ENCODE measurements at places on chromosomes 1 and 21.

DNA sequence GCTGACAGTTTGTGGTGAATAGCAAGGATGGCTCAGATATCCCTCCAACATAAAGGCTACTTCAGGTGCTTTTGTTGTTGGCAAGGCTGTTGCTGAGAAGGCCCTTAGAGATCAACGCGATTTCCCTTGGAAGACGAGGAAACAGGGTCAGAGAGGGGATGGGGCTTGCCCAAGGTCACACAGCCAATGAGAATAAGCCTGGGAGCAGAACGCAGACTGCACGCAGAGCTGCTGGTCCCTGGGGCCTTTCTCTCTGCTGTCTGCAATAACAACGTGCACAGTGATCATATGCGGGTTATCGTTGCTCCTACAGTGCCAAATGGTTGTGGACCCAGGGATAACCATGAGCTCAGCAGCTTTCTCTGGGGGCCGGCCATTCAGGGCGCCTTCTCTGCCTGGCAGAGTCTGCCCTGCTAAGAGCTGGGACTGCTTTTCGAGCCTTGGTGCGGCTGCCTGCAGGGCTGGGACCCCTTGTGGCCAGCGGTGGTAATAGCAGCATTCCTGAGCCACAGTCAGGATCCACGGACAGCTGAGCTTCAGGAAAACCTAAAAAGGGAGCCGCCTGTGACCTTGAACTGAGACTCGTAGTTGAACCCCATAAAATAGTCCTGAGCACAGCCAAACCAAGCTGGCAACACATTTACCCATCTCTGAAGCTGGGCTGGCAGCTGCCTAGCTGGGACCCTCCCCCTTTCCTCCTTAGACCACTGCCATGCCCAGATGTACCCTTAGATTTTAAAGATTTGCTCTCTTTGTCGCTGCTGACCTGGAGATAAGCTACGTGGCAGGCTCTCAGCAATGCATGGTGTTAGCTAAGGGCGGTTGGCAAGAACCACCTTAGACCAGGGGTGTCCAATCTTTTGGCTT lies 39.8 kb downstream of the HTR6 start:
- DNase-seq = peak; percentile 44

DNA sequence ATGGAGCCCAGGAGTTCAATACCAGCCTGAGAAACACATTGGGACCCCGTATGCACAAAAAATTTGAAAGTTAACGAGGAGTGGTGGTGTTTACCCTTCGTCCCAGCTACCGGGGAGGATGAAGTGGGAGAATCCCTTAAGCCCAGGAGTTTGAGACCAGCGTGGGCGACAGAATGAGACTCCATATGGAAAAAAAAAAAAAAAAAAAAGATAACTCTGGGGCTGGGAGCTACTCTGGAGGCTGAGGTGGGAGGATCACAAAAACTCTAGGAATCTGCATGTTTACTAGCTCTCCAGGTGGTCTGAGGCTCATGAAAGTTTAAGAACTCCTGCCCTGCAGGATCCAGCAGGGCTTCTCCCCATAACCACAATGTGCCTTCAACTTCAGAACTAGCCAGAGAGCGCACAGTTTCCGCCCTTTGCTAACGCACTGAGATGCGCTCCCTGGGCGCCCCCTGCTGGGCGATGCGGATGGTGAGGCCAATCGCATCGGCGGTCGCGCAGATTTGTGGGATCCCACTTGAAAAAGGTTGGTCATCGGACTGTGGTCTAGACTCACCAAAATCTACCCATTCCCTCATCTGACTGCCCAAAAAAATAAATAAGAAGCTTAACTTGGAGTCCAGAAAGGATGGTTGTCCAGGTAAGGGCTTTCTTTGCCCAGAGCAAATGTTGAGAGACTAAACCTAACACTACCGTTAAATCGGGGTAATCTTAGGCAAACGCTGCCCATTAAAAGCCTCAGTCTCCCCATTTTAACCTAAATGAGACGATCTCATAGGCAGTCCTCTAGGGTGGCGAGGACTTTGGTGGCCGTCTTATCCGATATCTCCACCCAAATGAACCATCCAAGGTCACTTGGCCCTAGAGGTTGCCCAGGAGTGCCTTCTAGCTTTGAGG lies 8.8 kb downstream of the ZNF683 start:
- DNase-seq = peak; percentile 70

DNA sequence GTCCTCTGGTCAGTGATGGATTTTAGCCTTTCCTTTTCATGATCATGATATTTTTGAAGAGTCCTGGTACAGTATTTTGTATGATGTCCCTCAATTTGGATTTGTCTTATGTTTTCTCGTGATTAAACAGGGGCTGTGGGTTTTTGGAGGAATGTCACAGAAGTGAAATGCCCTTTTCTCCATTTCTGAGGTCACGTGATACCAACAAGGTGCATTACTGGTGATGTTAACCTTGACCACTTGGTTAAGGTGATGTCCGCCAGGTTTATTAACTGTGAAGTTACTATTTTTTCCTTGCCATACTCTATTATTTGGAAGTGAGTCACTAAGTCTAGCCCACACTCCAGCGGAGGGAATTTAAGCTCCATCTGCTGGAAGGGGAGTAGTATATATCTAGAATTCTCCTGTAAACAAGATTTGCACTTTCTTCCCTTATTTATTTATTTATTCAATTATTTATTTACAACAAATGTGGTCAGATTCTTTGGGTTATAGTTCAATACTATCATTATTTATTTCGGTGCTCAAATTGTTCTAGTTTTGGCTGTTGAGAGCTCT lies 123.4 kb downstream of the HIVEP3 start:
- no peak for DNase-seq

GRCh38 chr1:67468066-67468718 lies 38.0 kb upstream of the SERBP1 start:
- DNase-seq = no peak

GRCh38 chr1:216330262-216330661 lies 93.0 kb downstream of the USH2A start:
- DNase-seq = no peak

- DNase-seq = no peak
These were observed 21.2 kb downstream of the AGRN start for GRCh38 chr1:1041092-1041523.

Data from NCI-H1105 (cell line).